ENCODE measurements at places on chromosomes 5 and 9.

GRCh38 chr5:130964231-130965202 is 200.5 kb downstream of the HINT1 start:
- no peak for DNase-seq

GRCh38 chr9:96587338-96588315 is 32.0 kb downstream of the CDC14B start:
- no peak for DNase-seq

DNA sequence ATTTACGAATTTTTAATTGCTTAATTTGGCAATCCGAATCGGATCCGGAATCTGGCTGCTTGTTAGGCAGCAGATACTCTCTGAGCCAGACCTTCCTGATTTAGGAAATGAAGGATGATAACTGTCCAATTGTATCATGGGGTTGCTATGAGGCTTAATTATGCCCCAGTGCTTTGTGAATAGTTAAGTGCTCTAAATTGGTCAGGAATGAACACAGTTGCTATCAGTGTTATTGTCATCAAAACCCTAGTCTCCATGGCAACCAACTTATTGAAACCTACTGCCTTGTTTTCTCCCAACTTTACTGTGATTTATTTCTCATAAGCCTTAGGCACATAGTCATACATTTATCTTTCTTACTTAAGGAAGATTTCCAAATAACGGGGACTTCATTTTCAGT is 47.9 kb downstream of the MAMDC2 start:
- DNase-seq = no peak

- DNase-seq = no peak
Measured at GRCh38 chr5:88836195-88836838, 46.7 kb downstream of the MEF2C start.

DNA sequence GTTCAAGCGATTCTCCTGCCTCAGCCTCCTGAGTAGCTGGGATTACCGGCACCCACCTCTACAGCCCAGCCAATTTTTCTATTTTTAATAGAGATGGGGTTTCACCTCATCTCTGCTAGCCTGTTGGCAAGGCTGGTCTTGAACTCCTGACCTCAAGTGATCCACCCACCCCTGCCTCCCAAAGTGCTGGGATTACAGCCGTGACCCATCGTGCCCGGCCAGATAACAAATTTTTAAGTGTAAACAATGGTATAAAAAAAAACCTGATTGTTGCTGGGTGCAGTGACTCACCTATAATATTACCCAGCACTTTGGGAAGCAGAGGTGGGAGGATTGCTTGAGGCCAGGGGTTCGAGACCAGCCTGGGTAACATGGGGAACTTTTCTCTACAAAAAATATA is 28.0 kb upstream of the N4BP3 start:
- no peak for DNase-seq

DNA sequence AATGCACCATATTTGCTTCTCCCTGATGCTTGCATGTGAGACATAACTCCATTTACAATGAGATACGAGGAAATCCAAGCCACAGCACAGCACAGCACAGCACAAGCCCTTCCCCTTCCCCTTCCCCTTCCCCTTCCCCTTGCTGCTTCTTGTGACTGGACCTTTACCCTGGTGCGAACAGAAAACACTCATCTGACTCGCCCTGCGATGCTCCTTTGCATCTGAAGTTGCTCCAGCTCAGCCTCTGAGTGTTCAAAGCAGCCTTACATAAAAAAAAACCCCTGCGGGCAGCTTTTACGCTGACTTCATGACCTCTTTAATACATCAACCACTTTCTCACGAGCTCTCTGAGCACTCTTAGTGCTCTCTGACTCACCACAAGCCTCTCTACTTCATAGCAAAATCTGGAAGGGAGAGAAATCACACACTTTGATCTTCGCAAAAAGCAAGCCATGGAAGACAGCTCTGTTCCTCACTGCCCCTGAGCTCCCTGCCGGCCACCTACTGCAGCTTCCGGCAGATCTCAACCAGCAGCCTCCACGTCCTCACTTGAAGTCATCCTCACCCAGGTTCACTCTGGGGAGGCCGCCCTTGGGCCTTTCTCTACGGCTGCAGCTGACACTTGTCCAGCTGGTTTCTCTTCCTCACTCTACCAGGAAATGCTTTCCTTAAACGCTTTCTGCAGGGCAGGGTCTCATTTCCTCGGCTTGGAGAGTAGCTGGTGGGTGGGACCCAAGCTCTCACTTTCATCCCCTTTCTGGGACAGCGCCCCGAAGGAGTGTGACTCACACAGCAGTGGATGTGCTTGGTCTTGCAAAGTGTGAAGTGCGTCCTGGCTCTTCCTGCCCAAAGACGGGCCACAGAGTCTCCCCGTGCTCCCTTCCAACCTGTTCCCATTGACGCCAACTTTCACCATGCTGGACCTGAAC is 5.3 kb downstream of the SLC34A1 start:
- no peak for DNase-seq

GRCh38 chr9:134624137-134624591 is 17.4 kb upstream of the COL5A1 start:
- DNase-seq = no peak

DNA sequence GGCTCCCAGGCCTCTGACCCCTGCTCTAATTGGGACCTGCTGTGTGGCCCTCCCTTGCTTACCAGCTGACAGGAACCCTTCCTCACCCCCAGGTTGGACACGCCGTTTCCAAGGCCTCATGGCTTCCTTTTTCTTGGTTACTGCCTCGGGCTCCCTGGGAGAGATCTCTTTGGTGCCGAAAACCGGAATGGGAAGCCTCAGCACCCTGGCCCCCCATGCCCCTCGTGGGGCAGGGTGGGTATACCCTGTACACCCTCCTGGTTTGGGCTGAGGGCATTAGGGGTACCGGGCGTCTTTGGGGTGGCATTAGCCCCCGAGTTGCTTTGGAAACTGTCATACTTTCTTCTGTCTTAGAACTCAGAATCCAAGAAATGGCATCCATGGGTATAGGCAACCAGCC is 10.1 kb upstream of the LRRC14B start:
- DNase-seq = no peak

DNA sequence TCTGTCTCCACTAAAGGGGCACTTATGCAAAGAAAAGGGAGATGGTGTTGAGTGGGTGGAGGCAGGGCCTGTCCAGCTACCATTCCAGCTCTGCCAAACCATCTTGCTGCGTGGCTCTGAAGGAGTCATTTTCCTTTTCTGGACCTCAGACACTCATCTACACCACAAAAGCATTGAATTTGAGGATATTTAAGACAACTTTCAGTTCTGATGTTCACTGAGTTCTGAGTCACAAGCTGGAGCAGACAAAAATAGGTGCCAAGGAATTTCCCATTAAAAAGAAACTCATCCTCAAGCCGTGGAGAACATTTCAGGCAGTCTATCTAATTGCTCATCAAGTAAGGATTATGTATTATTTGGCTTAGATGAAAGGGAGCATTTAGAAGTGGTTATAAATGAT is 195.0 kb upstream of the TBC1D2 start:
- no peak for DNase-seq

DNA sequence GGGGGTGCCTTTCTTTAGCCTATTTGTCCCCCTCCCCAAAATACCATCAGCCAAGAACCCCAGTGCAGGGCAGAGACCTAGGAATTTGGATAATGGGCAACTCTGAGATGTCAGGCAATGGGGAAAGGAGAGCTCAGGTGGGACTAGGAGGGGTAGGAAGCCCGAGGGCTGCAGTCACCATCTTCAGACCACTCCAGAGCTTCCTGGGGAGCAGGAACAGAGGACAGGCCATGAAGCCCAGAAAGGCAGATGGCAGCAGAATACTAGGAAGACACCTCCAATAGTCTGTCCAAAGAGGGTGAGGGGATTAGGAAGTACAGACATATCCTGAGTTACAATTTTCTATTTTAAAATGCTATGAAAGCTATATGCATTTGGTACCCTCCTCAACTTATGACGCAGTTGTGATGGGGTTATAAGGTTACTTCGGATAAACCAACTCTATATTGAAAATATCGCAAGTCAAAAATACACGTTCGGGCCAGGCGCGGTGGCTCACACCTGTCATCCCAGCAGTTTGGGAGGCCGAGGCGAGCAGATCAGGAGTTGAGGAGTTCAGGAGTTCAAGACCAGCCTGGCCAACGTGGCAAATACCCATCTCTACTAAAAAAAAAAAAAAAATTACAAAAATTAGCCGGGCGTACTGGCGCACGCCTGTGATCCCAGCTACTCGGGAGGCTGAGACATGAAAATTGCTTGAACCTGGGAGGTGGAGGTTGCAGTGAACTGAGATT is 34.6 kb upstream of the IL17B start:
- no peak for DNase-seq

- no peak for DNase-seq
Measured at GRCh38 chr5:80987078-80987766, 27.1 kb downstream of the RASGRF2 start.

DNA sequence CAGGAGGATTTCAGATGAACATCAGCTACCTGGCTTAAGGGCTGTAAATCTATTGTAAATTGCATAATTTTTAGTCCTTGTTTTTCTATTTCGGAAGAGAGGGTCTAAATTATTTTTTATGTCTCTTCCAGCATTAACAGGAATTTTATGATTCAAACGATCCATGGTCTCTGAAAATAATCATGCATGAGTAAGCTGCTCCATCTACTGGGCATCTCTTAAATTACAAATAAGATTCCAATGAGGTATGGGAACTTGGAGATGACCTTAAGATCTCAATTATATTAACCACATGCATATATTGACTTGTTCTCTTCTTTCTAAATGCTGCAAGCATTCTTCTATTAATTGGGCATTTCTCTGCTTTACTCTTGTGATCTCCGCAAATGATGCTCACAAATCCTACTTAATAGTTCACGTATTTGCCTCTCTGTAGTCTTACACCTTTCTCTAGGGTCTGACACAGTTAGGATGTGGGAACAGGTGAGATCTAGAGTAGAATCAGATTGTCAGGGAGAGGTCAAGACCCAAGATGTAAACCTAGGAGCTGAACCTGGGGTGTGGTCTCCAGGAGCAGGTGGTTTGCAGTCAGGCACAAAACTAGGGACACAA is 86.9 kb downstream of the NUDT12 start:
- no peak for DNase-seq

DNA sequence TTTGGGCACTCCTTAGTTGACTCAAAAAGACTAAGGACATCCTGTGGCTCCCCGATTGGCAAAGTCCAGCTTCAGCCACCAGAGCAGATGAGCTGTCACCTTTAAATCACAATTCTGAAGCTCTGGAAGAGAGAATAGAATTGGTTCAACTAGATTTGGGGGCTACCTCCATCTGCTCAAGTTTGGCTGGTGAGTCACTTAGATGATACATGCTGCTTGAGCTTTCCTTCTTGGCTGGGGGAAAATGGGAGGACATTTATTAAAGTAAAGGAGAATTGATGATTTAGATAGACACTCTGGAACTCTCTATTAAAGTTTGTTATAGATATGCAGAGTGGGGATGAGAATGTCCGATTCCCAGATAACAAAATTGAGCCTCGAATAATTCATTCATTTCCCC is 30.0 kb upstream of the GRIA1 start:
- DNase-seq = no peak

DNA sequence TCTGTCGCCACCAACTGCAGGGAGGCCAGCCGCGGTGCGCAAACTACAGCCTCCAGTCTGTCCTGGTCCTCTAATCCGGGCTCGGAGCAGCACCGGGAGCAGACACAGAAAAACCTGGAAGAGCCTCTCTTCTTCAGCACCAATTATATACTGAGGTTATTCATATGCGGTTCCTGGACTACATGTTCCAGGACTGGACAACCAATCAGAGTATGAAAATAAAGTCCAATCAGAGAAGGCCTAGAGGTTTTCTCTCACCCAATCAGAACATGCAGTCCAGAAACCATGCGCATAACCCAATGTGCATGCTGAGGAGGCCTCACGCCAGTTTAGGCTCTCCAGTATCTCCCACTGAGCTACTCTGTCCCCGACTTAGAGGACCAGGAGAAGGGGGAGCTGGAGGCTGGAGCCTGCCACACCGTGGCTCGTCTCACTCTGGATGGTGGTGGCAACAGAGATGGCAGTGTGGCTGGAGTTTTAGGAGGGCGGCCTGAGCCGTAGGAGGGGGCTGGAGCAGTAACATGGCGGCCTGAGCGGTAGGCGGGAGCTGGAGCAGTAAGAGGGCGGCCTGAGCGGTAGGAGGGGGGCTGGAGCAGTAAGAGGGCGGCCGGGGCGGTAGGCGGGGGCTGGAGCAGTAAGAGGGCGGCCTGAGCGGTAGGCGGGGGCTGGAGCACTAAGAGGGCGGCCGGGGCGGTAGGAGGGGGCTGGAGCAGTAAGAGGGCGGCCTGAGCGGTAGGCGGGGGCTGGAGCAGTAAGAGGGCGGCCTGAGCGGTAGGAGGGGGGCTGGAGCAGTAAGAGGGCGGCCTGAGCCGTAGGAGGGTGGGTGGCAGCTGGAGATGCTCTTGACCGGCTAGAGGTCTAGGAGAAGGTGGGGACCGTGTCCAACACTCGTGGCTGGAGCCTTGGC is 20.4 kb upstream of the TRIM52 start:
- DNase-seq = no peak

- no peak for DNase-seq
Measured at GRCh38 chr9:108842610-108843295, 13.0 kb downstream of the ACTL7B start.

GRCh38 chr5:91031402-91031752 is 351.7 kb downstream of the ARRDC3 start:
- DNase-seq = no peak

DNA sequence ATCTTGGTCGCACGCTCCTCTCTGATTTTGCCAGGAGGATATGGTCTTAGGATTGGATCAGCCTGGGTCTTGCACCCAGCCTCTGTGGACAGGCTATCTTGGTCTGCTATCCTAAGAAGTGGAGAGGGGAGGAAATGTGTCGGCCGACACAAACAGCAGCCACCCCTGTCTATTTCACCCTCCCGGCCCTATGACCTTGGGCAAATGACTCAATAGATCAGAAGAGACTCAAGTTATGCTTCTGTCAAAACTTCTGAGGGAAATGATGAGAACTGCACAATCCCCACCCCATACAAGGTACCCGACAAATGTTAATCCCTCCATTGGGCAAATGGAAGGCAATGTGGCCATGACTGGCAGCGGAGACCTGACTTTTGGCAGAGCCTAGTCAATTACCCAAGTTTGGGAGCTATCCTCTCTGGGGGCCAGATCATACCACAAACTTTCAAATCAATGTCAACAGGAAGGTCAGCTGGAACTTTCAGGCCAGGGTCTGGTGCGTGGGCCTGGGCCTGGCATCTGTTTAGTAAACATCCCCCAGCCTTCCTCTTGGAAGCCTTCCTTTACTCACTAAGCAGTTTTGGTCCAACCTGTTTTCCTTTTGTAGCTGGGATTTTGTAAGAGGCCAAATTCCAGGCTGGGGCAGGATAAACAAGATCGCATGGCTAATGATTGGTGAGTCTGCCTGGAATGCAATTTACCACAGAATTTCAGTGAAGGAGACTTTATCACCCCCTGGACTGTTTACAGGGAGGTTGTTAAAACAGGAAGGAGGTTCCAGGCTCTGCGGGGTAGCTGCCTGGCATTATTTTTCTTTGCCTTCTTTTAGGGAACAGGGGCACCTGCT is 64.2 kb upstream of the CPEB4 start:
- DNase-seq = no peak

DNA sequence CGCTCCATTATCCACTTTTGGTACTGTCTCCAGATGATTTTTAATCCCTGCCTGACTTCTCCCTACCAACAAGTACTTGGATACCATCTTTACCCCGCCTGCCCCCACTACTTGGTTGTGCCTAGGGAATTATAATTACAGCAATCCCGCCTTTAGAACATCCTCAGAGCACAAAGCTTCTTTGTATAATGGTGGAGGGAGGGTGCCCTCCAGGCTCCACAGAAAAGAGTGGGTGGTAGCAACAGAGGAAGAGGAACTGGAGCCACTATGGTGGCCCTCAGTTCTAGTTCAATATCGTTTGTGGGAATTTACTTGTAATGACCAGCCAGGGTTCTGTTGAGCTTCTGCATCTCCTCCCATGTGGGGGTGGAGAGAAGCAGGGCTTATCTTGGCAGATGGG is 79.0 kb upstream of the RNF38 start:
- DNase-seq = no peak

- DNase-seq = no peak
Measured at GRCh38 chr5:149581192-149581861, at the start of gene ARHGEF37. TSS of gene ARHGEF37 (plus strand) at chr5:149581498. CDS start at chr5:149597770, 16,272 bp downstream.
